CD4-positive, CD25-positive, alpha-beta regulatory T cell (primary cell): ENCODE measurements at places on chromosomes 1 and 21.
A peak's percentile ranks its signal among the peaks of the same experiment; 100 is the strongest.

GRCh38 chr1:243500512-243500911 lies 244.7 kb downstream of the SDCCAG8 start:
- DNase-seq: no peak

DNA sequence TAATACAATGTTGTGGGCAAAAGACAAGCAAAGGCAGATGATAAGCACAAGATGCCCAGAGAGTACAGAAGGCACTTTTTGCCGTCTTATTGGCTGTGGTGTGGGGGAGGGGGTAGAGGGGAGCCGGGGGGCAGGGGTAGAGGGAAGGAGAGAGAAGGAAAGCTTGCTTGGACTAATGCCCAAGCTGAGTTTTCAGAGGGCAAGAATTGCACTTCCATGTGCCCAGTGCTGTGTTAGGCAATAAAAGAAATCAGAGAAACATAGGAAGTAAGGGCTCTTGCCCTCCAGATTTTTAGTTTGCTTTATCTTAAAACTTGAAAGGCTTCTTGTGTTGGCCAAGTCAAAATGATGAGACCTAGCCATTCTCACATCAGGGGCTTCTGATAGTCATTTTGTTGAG lies 8.3 kb downstream of the S100A12 start:
- DNase-seq: no peak

DNA sequence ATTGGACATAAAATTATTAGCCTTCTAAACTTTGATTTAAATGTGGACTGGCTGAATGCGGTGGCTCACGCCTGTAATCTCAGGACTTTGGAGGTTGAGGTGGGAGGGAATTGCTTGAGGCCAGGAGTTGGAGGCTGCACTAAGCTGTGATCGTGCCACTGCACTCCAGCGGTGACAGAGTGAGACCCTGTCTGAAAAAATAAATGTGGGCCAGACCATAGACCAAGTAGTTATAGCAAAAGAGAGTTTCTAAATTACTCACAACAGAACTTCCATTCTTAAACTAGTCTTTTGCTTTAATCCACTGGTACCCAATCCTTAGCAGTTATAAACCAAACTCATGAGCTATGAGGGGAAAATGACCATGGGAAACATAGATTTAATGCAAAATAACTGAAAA lies 35.2 kb downstream of the RAP1A start:
- no peak for DNase-seq

GRCh38 chr1:231557898-231558707 lies 29.6 kb downstream of the TSNAX start:
- DNase-seq: no peak

GRCh38 chr1:38693031-38693430 lies 166.5 kb downstream of the RRAGC start:
- DNase-seq: no peak

DNA sequence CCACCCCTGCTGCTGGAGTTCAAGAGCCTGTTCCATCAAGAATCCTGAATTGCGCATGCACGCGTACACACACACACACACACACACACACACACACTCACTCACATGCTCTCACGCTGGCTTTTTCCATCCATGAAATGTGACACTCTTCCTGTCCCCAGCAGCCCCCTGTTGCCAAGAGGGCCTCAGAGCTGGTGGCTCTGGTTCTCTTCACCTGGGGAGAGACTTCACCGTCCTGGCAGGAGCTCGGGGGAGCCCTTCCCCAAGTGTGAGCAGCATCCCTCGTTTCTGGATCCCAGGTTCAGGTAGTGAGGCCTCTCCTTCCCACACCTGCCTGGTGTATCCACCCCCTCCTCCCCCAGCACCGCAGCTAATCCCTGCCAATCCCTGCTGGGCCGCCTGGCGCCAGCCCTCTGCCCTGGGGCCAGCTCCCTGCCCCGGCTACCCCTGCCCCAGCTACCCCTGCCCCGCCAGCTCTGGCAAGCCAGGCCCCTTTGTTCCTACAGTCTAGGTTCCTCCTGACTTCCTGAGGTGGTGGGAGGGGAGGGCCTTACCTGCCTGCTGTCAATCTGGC lies 9.9 kb downstream of the PLOD1 start:
- DNase-seq: no peak

DNA sequence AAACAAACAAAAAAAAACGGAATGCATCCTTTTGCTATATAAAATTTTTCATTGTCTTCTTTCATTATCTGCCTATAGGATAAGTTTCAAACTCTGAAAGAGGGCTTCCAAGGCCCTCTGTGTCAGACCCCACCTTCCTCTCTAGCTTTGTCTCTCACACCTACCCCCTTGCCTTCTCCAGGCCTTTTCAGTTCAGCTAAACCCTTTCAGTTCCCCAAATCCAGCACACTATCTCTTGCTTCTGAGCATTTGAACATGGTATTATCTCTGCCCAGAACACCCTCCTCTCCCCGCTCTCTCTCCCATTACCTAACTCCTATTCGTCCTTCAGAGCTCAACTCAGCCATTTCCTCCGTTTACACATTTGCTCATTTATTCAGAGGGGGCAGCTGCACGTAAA lies 35.7 kb downstream of the C1orf216 start:
- DNase-seq: no peak

GRCh38 chr1:117499071-117499470 lies 106.8 kb upstream of the TENT5C start:
- no peak for DNase-seq

GRCh38 chr21:15400905-15401304 lies 328.9 kb upstream of the USP25 start:
- DNase-seq: no peak

GRCh38 chr1:187009320-187009719 lies 180.6 kb downstream of the PLA2G4A start:
- no peak for DNase-seq

- no peak for DNase-seq
Measured at GRCh38 chr1:196136396-196136795, 471.8 kb downstream of the KCNT2 start.

DNA sequence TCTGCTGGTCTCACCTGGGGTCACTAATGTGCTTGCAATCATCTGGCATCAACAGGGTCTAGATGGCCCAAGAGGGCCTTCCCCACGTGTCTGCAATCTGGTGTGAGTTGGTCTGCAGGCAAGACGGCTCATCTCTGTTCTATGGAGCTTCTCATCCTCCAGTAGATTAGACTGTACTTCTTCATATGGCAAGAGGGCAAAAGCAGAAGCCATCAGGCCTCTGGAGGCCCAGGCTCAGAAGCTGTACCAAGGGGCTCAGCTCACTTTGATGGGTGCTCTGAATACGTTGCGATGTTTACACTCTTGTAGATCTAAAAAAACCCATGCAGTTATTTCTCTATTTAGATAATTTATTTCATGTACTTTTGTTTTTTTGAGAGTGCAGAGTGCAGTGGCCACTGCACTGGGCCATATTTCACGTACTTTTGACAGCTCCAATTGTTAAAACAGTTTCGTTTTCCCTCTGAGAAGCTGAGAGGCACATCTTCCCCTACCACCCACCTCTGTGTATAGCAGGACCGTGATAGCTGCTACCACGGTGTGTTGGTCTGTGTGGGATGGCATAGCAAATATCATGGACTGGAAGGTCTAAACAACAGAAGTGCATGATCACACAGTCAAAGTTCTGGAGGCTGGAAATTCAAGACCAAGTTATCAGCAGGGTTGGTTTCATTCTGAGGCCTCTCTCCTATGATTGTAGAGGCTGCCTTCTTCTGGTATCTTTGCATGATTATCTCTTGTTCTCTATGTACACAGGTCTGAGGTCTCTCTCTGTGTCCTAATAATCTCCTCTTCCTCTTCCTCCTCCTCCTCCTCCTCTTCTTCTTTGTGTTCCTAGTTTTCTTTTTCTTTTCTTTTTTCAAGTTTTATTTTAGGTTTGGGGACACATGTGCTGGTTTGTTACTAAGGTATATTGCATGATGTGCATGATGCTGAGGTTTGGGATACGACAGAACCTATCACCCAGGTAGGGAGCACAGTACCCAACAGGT lies 17.0 kb downstream of the CITED4 start:
- no peak for DNase-seq

GRCh38 chr1:174942547-174943255 lies 57.0 kb upstream of the CACYBP start:
- DNase-seq: no peak

DNA sequence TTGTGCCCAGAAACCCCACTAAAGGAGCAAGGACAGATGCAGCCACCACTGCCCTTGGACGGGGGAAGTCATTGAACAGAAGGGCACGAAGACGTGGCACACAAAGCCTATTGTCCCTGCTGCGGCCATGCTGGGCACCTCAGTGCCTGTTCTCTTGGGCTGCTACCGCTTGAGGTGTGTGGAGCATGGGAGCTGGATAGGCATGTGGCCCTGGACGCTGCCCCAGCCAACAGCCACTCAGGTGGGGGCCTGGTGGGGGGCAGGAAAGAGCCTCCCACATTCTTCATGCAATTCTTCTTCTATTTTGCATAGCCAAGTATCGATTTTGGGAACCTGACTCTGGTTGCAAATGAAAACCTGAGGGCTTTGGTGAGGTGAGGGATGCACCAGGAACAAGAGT lies 337.2 kb downstream of the RPS6KC1 start:
- no peak for DNase-seq

- no peak for DNase-seq
Measured at GRCh38 chr1:25568834-25569596, 25.6 kb downstream of the LDLRAP1 start.

- no peak for DNase-seq
Measured at GRCh38 chr1:11960715-11961114, 19.5 kb upstream of the MFN2 start.

DNA sequence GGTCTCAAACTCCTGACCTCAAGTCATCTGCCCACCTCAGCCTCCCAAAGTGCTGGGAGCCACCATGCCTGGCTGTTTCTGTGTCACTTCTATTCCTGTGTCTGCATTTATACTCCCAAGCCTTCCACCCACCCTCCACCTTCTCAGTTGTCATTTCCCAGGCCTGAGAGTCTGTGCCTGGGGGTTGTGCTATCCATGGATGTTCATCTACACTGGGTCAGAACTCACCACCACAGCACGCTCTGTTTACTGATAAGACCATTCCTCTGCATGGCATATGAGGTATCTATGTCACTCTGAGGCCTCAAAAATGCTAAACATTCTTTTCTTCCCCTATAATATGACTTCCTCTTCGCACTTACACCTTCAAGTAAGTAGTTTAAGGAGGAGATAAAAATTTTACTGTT lies 6.1 kb downstream of the NENF start:
- DNase-seq: no peak

- no peak for DNase-seq
Measured at GRCh38 chr1:52281518-52281917, 84.5 kb downstream of the CC2D1B start.

DNA sequence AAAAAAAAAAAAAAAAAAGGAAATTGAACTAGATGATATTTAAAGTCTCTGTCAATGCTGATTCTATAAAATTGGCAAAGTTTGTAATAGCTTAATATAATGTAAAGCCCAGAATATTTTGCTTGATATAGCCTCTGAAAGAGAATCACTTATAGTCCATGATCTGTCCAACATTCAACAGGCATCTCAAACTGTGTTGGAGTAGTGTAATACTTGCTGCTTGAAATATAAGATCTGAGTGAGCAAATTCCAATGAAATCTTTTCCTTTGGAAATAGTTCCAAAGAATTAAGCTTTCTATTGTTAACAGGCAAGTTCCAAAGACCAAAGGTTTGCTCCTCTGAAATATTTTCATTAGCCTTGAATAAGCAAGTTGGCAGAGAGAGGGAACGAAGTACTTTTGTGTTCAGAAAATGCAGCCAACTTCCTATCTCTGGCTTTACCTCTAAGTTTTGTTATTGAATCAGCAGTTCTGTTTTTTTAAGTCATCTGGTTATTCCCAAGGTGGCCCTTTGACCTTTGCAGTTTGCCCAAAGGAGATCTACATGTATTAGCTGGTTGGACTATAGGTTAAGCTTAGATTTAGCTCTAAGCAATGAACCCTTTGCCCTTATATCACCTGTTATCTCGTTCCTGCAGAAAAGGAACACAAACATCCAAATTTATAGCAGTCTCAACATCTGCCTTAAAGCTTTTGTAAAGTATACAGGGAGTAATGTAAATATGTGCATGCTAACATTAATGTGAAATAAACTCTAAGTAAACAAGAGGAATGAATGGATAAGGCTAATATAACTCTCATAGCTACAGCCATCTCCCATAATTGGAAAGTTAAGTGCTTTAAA lies 24.4 kb upstream of the CEP350 start:
- DNase-seq: no peak

DNA sequence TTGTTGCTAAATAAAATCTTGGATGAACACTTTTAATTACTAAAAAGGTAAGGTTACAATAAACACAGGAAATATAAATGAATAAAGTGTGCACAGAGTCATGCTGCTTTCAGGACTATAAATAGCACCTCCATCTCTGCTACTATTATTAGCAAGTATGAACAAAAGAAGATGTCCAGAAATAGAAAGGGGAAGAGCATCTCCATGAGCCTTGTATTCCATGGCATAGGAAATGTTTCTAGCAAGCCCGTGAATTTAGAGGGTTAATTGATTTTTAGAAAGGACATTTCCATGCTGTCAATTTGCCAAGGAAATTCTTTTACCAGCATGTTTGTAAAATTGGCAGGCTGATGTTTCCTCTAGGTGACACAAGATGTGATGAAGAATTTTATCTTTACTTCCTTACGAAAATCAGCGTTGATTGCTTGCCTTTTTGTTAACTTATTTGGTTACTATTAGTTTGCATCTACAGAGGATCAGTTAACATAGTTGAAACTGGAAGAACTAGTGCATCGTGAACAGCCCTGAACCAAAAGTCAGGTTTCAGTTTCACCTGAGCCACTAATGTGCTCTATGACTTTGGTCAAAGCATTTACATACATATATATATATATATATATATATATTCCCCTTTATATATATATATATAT lies 45.3 kb downstream of the NR5A2 start:
- DNase-seq: peak; percentile 45

DNA sequence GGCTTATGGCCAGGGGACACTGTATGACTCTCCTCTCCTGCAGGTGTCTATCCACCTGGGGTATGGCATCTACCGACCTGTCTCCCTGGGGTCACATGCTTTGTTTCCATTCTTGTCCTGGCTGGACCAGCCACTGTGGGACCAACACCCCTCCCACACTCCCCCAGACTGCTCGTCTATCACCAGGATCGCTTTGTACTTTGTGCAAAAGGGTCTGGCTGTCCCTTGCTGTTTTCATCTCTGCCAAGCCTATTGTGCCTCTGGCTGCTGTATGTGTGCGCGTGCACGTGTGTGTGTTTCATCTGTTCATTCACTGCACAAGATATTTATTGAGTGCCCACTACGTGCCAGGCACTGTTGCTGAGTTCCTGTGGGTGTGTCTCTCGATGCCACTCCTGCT lies 25.5 kb downstream of the ETNK2 start:
- DNase-seq: no peak
